ENCODE measurements at places on chromosomes 6 and 20.

DNA sequence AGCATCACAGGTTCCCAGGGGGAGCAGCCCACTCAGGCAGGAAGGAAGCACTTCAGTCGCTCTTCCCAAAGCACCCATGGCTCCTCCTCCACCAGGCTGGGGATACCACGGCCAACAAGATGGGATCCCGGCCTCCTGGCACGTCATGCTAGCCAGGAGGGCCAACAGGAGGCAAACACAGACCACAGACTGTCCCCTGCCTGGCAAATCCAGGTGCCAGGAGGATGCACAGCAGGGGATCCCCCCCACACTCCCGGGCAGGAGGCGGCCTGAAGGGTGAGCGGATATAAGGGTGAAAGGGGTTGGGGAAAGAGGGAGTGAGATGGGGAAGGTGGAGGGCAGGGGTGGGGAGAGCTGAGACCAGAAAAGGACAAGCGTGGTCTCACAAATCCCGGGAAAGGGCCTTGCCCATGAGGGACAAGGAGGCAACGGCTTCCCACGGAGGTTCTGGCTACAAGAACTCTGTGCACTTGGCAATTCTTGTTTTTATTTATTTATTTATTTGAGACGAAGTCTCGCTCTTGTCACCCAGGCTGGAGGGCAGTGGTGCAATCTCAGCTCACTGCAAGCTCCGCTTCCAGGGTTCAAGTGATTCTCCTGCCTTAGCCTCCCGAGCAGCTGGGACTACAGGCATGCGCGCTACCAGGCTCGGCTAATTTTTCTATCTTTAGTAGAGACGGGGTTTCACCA lies 7.2 kb downstream of the PXDC1 start:
- DNase-seq = no peak

GRCh38 chr20:59223182-59223601 lies 59.6 kb downstream of the ZNF831 start:
- DNase-seq = no peak

DNA sequence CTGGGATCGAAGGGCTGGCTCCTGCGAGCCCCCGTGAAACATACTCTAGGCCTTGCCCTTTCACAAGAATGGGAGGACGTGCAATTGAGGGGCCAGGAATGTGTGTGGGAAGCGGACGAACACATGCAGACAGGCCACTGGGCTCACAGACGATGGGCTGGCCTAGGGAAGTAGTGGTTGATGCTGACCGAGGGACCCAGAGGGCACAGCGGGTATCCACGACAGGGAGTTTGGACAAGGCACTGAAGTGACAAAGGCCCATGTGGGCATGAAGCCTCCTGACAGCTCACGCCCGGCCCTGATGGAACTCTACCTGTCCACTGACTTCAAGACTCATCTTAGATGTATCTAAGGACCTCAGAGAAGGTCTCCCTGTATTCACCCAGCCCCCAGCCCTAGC lies 52.2 kb downstream of the MYH7B start:
- no peak for DNase-seq

- no peak for DNase-seq
These were observed 208.9 kb downstream of the KIF16B start for GRCh38 chr20:16364320-16364687.

GRCh38 chr6:7143476-7143974 lies 35.8 kb downstream of the RREB1 start:
- no peak for DNase-seq

DNA sequence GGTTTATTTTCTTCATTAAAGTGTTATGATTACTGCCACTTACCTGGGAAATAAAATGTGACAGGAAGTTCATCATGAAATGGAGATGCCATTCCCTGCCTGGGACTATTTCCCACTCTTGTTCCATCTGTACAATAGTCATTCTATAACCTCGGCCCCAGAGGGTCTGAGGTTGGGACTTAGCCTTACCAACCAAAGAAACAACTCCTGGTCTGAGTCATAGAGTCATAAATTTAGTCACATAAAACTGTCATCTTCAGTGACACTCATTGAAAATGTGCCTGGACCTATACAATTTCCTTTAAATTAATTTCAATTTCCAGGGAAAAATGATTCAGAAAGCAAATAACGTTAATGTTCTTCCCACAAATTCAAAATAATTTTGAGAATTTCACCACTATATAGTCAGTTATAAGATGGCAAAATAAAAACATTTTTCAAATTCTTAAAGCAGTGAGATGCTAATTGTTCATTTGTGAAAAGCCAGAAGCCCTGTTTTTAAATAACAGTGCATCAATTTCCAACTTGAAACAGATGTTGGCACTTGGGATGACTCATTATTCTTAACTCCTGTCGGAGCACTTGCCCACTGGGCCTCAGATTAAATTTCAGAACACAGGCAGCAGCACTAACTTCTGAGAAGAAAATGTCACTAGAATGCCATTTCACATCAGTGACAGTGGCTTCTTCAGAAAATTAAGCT lies 201.2 kb upstream of the SMLR1 start:
- no peak for DNase-seq

- no peak for DNase-seq
These were observed 509.3 kb upstream of the MAN1A1 start for GRCh38 chr6:119858901-119859300.
